ENCODE measurements at places on chromosomes 6 and 20.

DNA sequence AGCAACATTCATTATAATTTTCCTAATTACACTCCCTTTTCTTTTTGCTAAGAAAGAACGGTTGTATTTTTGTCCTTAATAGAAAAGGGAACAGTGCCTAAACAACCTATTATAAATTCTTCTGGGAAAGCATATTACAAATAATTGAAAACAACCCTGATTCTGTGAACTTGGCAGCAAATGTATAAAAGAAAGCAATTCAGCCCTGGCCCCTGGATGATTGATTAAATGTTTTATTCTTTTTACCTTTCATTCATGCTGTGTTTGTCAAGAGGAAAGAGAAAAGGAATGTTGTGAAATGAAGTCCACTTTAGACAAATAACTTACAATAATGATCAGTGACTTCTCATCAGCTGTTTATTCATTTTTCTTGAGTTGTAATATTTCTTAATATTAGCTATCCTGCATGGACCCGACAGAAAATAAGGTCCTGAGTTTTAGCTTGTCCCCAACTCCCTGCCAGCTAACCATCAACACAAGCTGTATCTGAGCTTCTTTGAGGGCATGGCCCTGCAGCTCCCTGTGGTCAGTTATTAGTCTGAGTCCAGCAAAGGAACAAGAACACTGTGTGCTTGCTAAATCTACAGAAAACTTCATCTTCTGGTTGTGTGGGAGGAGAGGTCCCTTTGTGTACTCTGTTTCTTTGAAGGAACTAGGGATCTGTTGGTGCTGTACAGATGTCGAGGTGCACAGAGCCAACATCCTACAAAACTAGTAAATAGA lies 248.2 kb downstream of the LAMA2 start:
- no peak for DNase-seq

- peak; percentile 75 for DNase-seq
Observed at GRCh38 chr6:30793521-30794194, 49.3 kb upstream of the IER3 start.

DNA sequence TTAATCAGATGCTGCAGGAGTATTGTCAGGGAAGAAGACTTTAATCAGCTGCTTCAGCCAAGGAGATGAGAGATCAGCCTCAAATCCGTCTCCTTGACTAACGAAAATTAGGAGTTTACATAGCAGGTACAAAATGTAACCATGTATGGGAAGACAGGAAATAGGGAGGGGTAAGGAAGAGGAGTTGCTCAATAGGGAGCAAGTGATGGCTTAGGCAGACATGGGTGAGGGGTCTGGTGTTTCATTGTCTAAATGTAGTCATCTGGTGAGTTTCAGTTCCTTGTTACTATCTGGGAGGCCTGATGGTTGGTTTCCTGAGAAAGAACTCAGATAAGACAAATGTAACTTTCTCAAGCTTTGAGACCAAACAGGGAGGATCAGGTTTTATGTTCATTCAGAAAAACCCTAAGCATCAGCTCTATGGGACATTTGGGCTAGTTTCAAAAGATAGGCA lies 217.3 kb upstream of the SULF2 start:
- DNase-seq = peak; percentile 73

DNA sequence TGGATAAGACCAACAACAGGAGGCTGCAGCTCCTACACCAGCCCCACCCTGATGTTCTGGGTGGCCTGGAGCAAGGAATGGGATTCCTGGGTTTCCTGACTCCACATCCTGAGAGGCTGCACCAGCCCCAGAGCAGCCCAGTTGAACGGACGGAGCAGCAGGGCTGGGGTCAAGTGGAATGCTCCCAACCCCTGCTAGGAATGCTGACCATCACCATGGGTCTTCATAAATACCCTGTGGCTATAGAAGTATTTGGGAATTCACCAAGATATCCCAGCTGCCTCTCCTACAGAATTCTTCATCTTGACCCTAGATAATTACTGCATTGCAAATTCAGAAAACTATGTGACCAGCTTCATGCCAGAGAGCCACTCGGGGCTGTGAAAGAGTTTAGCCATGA lies 180.3 kb downstream of the THBS2 start:
- no peak for DNase-seq

GRCh38 chr6:13355999-13356785 lies 27.9 kb upstream of the TBC1D7 start:
- DNase-seq = peak; percentile 79

DNA sequence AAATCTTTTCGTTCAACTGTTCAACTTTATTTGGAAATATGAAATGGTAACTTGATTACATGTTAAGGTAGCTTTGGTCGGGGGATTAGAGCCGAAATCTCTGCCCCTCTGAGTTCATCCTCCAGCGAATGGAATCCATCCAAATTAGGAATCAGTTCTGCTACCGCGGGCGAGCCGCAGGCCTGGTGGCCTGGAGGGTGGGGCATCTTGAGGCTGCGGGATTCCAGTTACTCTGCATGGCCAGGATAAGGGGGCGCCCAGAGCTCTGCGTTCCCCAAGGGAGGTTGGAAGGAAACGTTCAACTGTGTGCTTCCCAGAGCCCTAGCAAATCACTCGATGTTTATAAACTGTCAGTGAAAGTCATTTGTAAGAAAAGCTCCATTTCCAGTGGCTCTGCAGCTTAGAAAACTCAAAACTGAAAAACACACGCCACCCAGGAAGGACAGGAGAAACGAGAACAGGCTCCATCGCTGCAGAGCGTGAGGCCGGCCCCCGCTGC lies 262.2 kb downstream of the TAF4 start:
- DNase-seq = no peak

- no peak for DNase-seq
Observed at GRCh38 chr20:25683050-25683449, 13.6 kb downstream of the ZNF337 start.

GRCh38 chr6:49582529-49582928 lies 32.1 kb downstream of the C6orf141 start:
- no peak for DNase-seq

GRCh38 chr6:154624038-154624599 lies 109.1 kb upstream of the SCAF8 start:
- DNase-seq = no peak

DNA sequence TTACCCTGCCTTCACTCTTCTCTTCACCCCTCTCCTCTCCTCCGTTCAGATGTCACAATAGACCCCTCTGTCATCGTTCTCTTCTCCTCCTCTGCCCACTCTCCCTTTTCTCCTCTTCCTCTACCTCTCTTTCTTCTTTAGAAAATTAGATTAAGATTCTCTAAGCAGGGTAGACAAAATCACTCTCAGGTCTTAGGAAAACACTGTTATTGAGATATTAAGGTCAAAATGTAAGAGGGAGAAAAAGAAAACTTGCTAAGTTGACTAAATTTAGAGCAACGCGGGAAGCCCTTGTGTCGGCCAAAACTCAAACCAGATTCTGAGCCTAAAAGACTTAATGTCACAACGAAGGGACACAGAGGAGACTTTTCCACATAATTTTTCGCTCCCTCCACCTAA lies 22.1 kb upstream of the ZNF184 start:
- no peak for DNase-seq

GRCh38 chr6:158825951-158826306 lies 6.8 kb upstream of the EZR start:
- no peak for DNase-seq

- DNase-seq = no peak
Observed at GRCh38 chr6:56618050-56618449, 24.6 kb downstream of the DST start.

DNA sequence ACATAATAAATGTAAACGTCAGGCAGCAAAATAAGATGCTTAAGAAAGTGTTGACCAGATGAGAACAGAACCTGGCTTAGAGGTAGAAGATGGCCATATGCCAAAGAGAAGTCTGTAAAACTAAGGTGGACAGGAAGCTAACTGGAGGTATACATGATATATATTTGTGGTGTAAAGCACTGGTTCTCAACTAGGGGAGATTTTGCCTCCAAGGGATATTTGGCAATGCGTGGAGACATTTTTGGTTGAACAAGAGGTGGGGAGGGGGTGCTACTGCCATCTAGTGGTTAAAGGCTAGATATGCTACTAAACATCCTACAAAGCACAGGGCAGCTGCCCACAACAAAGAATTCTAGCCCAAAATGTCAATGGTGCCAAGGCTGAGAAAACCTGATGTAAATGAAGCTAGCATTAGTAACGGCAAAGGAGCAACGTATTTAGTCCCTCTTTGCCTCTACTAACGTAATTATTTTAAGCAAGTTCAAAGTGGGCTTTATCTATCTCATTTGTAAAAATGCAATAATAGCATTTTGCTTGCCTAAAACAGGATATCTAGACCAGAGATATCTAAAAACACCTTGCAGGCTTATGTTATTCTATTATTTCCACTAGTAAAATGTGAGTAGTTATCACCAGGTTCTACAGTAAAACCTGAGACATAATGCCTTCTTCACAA lies 182.6 kb downstream of the RNGTT start:
- no peak for DNase-seq

- no peak for DNase-seq
Observed at GRCh38 chr20:25382704-25383370, 7.8 kb downstream of the ABHD12 start.

GRCh38 chr6:27688014-27688586 lies 215.2 kb upstream of the ZNF184 start:
- peak; percentile 70 for DNase-seq

DNA sequence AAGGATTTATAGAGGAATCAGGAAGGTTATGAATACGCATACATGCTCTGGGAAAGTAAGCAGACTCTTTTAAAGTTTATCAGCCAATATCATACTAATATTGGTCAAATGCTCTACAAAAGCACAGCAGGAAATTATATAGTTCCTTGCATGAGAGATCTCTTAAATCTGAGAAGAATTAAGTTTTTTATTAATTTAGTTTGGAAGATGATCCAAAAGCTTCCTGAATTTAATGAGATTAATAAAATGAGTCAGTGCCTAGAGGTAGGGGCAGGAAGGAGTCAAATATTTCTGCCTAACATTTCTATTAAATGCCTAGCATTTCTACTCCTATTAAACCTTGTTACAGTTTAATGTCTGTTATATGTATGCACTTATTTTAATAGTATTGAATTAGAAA lies 1608.2 kb downstream of the GRIK2 start:
- no peak for DNase-seq

DNA sequence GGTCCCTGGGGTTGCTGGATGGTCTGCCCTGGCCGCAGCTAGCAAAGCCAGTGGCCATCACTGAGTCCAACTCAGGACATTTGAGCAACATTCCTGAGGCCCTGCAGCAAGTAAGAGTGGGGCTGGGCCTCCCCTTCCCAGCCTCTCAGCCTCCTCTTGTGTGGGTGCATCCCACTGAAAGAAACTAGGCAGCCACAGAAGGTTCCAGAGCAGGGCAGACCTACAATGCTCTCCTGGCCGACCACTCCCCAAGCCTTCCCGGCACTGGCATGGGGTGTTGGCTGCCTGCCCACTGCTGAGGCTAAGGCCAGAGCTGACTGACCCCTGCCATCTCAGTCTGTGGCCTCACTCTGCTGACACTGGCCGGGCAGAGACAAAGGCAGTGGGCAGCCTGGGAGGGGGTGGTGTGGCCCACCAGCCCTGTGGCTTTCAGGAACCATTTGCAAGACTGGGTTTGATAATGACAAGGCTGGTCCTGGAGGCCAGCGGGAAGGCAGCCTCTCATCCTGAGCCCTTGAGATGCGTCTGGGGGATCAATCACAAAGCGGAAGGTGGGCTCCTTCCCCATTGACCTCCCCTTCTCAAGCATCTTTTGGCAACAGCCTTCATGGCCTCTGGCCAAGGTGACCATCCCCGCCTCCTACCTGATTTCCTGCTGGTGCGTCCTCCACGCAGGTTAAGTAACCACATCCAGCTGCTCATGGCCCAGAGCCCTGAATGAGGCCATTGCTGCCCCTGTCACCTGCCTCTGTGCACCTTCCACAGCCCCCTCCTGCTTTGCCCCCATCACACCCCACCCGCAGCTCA lies 9.6 kb downstream of the DLGAP4 start:
- DNase-seq = peak; percentile 27

GRCh38 chr6:135534773-135535380 lies 37.3 kb upstream of the AHI1 start:
- no peak for DNase-seq

DNA sequence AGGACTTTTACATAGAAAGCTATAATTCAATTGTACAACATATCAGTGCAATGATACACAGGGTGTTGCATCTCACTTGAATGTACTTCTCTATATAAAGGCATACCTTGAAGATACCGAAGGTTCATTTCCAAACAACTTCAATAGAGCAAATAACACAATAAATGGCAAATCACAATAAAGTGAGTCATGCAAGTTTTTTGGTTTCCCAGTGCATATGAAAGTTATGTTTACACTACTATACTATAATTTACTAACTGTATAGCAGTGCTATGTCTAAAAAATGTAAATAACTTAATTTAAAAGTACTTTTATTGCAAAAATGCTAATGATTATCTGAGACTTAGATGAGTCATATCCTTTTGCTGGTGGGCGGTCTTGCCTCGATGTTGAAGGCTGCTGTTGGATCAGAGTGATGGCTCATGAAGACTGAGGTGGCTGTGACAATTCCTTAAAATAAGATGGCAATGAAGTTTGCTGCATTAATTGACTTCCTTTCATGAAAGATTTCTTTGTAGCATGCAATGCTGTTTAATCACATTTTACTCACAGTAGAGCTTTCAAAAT lies 188.8 kb downstream of the TASP1 start:
- DNase-seq = no peak

GRCh38 chr6:2102966-2103365 lies 142.4 kb downstream of the GMDS start:
- no peak for DNase-seq

DNA sequence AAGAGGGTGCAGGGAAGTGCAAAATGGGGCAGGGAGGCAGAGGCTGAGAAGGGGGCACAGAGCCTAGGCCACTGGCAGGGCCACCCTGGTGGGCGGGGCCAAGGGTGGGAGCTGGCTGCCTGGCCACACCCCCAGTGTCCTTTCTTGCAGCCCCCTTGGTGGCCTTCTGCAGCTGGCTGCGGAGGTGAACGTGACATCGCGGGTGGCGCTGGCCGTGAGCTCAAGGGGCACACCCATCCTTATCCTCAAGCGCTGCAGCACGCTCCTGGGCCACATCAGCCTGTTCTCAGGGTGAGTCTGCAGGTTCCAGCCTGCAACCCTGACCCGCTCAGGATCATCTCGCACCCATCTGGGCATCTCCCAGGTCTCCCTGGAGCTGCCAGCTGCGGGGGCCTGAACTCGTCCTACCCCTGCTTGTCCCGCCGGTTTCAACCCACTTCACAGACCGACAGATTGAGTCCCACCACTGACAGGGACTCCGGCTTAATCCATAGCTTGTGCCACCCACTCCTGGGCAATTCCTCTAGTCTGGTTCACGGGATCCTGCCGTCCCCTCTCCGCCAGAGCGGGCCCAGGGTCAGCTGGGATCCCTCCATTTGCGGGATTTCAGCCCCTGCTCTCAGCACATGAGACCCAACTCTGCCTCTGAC lies 6.2 kb downstream of the BPIFB3 start:
- no peak for DNase-seq

DNA sequence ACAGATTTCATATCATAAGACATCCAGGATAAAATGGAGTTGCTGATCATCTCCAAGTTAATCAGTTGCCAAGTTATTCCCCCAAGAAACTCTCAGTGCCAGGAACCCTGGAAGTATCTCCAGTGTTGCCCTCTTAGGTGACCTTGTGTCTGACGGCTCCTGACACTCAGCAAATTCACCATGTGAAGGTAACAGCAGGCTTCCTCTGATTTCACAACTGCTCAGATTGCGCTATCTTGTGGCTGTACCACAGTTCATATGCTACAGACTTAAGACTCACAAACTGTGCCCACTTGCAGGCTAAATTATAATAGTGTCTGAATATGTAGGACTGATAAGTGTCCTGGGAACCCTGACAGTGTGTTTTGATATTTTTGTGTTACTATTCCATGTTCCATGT lies 186.6 kb upstream of the OPRM1 start:
- DNase-seq = no peak

GRCh38 chr6:10403385-10404106 lies 11.3 kb downstream of the TFAP2A start:
- DNase-seq = no peak

GRCh38 chr20:19929012-19929360 lies 88.2 kb upstream of the NAA20 start:
- DNase-seq = no peak
